Activated CD4-positive, alpha-beta memory T cell treated with anti-CD3 and anti-CD28 coated beads, Interleukin-2, amount 10 ng/mL, durations not matched to agents 7 days and 5 days (primary cell): ENCODE measurements at places on chromosomes 4 and X. TPM values are rescaled to one million over a fixed set of nuclear protein-coding genes. Genes with fewer than 3 reads are reported as not detected.

DNA sequence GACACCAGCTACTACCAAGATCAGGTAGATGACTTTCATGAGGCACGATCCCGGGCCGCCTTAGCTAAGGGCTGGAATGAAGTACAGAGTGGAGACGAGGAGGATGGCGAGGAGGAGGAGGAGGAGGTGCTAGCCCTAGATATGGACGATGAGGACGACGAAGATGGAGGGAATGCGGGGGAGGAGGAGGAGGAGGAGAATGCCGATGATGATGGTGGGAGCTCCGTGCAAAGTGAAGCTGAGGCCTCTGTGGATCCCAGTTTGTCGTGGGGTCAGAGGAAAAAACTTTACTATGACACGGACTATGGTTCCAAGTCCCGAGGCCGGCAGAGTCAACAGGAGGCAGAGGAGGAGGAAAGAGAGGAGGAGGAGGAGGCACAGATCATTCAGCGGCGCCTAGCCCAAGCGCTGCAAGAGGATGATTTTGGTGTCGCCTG, 481 bp downstream of the UTP3 start:
- DNase-seq = no peak

GRCh38 chr4:185654311-185654710, 119.0 kb upstream of the PDLIM3 start:
- no peak for DNase-seq

DNA sequence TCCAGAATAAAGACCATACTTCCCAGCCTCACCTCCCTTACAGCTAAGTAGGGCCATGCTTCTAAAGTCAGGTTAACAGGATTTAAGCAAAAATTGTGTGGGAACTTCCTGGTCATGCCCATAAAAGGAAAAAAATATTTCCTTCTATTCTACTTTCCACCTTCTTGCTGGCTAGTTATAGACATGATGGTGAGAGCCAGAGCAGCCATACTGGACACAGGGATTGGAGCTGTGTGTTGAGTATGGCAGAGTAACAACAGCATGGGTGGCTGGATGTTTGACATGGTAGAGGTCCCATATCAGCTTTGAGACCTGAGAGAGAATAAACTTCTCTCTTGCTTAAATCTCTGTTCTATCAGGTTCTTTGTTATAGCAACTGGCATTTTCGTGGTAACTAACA, 15.1 kb upstream of the CBR4 start:
- no peak for DNase-seq

DNA sequence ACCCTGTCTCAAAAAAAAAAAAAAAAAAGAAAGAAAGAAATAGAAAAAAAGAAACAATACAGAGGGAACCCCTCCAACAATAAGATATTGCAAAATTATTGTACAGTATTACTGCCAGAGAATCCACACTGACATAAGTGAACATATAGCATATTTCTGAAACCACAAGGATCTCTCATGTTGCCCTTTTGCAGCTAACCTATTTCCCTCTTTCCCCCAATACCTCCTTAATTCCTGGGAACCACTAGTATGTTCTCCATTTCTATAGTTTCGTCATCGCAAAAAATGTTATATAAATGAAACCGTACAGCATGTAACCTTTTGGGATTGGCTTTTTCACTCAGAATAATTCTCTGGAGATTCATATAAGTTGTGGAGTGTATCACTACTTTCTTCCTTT, 20.0 kb upstream of the BMP2K start:
- no peak for DNase-seq

DNA sequence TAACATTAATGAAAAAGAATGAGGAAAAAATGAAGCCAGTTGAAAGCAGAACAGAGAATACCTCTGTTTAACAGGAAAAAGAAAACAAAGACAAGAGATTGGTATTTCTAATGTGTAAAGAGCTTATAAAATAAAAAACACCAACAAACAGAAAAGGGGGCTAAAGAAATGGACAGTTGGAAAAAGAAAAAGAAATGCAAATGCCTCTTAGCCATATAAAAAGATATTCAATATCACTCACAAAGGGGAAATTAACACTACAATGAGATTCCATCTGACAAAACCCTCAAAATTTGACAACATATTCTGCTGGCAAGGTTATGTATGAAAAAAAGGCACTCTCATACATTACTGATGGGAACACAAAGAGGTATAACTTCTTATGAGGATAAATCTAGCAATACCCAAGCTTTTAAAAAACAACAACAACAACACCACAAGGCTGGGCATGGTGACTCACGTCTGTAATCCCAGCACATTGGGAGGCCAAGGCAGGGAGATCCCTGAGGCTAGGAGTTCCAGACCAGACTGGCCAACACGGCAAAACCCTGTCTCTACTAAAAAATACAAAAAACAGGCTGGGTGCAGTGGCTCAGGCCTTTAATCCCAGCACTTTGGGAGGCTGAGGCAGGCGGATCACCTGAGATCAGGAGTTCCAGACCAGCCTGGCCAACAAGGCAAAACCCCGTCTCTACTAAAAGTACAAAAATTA, 75.8 kb downstream of the FRYL start:
- DNase-seq = no peak

DNA sequence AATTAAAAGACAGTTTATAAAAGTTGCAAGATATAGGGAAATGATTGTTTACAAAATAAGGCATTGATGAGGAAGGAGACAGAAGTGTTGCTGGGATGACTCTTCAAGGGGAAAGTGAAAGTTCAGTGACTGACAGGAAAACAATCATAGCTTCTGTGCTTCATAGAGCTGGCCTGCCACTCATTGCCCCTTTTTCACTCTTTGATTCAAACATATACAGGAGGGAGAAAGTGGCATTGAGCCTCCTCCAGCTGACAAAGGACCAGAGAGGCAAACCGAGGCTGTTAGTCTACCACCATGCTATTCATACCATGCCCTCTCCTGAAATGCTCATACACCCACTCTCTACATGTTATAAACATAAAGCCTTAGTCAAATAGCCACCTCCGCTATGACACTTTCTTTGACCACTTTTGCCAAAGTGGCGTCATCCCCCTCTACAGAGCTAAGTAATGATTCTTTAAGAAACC, 79.2 kb upstream of the ATOH1 start:
- no peak for DNase-seq

DNA sequence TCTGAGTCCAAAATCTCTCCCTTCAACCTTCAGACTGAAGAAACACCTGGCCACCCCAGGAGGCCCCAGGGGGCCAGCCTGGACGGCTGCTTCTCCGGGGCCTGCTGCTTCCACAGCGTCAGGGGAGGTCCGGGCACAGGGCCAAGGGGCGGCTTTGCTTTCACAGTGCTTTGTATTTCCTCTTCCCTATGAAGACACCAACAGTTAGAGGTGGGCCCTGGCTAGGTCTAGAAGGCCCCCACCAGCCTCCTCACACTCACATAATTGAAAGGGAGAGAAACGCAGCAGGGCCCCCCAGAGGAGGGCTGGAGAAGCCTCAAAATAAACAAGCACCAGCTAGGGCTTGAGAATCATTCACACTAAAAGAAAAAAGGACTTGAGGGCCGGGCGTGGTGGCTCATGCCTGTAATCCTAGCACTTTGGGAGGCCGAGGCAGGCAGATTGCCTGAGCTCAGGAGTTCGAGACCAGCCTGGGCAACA, 17.8 kb downstream of the SCD5 start:
- no peak for DNase-seq

Gene EDA2R
- total RNA-seq = 2.5 TPM

GRCh38 chr4:142845293-142846107, 601 bp downstream of the INPP4B start:
- DNase-seq = no peak

GRCh38 chrX:131752493-131753198, 208.8 kb downstream of the OR13H1 start:
- DNase-seq = no peak

- no peak for DNase-seq
Observed at GRCh38 chr4:152935631-152936445, at the start of gene FHDC1. FHDC1 (plus strand) TSS chr4:152936323; CDS start chr4:152943058, 6,735 bp downstream.

- no peak for DNase-seq
Observed at GRCh38 chr4:46185766-46186165, 61.9 kb upstream of the GABRG1 start.

Gene REPS2
- total RNA-seq = 0.10 TPM

Gene ADH5
- 107 TPM for total RNA-seq

Gene ZNF185
- total RNA-seq = 0.75 TPM

DNA sequence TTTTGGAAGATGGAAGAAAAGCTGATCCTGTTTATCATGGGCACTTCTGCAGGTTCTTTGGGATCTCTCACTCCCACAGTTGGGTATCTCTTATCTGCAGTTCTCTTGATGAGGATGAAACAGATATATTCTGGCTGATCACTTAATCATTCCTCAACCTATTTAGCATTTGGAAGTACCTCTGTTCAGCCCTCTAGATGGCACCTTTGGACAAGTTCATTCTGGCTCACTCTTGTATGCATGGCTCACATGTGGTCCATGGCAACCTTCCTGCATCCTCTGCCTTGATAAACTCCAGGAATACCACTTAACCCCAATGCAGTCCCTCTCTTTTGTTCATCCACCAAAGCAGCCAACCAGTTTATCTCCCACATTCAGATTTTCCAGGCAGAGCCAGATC, 74.2 kb downstream of the SMARCA5 start:
- no peak for DNase-seq

DNA sequence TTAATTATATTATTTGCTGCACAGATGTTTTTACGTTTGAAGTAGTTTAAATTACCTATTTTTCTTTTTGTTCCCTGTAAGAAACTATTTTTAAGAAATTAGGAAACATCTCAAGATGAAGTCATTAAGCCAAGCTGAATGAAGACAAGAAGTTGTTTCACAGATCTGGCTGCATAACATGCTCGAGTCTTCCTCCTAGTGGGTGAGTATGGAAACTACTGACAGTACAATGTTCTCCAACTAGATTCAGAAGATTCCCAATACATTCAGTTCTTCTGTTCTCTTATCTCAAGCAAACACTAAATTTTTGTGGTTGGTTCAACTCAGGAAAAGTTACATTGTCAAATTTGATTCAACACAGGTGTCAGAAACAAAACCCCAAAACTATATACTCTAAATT, 256.8 kb upstream of the VCX start:
- DNase-seq = no peak

DNA sequence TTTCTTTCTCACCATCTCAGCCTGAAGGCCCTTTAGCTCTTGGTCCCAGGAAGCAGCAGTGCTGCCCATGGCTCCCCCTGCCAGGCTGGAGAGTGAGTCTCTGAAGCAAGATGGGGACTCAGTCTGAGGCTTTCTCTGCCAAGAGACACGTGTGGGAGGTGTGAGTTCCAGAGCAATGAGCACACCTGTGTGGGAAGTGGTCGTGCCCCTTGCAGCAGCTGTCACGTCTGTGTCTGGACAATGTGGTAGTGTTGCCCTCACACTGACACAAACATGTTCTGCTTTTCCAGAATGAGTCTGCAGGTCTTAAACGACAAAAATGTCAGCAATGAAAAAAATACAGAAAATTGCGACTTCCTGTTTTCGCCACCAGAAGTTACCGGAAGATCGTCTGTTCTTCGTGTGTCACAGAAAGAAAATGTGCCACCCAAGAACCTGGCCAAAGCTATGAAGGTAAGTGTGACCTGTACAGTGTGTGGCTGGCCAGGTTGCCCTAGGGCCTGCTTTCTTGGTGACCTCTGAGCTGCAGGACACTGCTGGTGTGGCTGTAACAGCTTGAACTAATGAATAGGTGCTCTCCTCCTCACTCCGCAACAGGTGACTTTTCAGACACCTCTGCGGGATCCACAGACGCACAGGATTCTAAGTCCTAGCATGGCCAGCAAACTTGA, 1.9 kb downstream of the TACC3 start:
- peak; percentile 48 for DNase-seq

DNA sequence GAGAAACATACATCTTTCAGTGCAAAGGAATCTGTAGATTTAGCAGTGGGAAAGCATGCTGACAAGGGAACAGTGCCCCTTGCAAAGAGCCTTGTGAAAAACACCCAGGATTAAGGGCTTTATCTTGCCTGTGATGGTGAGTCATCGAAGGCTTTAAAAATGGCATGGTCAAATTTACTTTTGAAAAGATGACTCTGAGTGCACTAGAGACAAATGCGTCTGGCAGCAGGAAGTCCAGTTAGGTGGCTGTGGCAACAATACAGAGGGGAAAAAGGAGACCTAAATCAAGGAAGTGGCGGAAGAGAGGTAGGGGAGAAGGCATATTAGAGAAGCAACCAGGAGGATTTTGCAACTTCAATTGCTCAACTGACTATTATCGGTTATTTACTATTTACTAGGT, 472.6 kb upstream of the CPEB2 start:
- no peak for DNase-seq

DNA sequence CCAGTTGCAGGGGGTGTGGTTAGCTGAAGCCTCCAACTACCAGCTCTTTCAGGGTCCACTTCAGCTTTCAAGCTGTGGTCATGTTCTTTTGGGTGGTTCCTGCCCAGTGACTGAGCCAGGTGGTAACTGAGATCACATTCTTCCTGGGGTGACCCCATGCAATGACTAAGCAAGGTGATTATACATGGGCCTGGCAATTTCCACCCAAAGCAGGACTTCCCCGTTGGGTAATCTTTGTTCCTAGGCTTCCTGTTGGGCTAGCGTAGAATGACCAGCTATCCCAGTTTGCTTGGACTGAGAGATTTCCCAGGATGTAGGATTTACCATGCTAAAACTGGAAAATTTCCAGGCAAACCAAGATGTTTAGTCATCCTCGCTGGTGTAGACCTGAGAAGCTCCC, 18.4 kb upstream of the MAGEB17 start:
- DNase-seq = no peak

Gene NXF2
- not detected for total RNA-seq

- no peak for DNase-seq
Observed at GRCh38 chr4:153064571-153064970, 128.4 kb downstream of the FHDC1 start.

GRCh38 chr4:76012388-76012801, 5.1 kb upstream of the CXCL9 start:
- no peak for DNase-seq

- DNase-seq = no peak
Observed at GRCh38 chr4:105637408-105638176, 70.9 kb downstream of the INTS12 start.

Gene GPR34
- not detected for total RNA-seq

Gene EXOC1
- 37.2 TPM for total RNA-seq

Gene NKX3-2
- total RNA-seq = not detected

DNA sequence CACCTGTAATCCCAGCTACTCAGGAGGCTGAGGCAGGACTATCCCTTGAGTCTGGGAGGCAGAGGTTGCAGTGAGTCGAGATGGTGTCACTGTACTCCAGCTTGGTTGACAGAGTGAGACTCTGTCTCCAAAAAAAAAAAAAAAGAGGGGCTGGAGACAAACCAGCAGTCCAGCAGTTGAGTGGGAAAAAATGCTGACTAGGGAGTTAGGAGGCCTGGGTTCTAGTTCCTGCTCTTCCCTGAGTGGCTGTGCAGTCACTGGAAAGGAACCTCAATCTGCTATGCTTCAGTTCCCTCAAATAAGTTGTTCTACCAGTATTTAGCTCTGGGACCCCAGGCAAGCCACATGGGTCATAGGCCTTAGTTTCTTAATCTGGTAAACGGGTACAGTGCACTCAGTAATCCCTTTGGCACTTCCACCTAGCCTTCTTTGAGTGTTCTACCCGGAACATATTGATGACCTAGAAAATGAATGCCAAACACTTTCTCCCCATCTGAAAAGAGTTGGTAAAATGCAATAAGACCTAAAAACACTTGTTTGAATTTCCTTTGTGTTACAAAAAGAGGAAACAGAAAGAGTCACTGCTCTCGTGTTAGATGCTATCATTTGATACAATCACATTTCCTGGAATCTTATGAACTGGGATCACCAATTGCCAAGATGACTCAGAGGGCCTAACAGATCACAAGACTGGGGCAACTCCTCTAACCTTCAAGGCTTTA, 99.3 kb upstream of the EGFL6 start:
- DNase-seq = no peak

Gene CXorf66
- total RNA-seq = not detected
